ENCODE measurements at places on chromosomes 4 and X. TPM values are rescaled to one million over a fixed set of nuclear protein-coding genes. Genes with fewer than 3 reads are reported as not detected.

The TLL1 gene
- total RNA-seq: not detected

GRCh38 chr4:1376841-1377605 lies 29.2 kb downstream of the NKX1-1 start:
- DNase-seq: no peak

- DNase-seq: no peak
Measured at GRCh38 chrX:39445336-39445735, 644.1 kb downstream of the MID1IP1 start.

GRCh38 chr4:88812420-88812819 lies 114.8 kb upstream of the NAP1L5 start:
- no peak for DNase-seq

- DNase-seq: peak; percentile 51
Measured at GRCh38 chrX:119690921-119691716, 1.8 kb downstream of the SEPTIN6 start.

DNA sequence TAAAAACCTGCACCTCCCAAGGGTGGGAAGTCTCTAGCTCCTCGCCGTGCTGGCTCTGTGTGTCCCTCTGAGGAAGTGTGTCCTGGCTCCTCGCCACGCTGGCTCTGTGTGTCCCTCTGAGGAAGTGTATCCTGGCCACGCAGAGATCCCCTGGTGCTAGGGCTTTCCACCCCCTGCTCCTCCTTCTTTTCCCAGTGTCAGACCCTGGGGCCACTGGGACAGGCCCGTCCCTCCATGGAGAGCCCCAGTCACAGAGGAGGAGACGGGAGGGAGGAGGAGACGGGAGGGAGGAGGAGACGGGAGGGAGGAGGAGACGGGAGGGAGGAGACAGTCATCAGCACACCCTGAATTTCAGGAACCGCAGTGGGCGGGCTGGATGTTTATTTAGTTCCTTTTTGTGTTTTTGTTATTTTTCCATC lies 53.8 kb upstream of the HGFAC start:
- peak; percentile 23 for DNase-seq

The TLR2 gene
- under 0.01 TPM for total RNA-seq

DNA sequence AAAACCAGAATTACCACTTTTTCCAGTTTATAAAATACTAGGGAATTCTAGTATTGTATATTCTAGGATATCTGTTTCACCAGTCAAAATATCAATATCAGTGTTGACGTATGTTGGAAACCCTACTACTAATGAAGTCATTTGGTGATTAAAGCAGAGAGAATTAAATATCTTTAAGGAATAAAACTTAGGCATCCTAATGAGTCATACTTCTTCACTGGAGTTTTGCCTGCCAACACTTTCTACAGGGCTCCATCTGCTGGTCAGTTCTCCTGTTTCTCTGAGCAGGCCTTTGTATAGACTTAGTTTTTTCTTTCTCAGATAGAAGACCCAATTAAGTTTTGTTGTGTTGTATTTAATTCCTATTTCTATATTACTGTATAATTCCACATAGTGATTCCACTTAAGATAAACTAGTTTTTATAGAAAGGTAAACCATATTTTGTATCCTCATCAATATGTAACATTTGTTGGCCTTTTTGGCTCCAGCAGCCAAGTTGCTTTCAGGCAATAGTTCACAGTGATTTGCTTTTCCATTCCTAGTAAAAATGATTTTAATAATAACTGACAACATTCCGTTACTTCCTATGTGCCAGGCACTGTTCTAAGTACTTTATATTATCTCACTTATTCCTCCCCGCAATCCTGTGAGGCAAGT lies 3.5 kb downstream of the AP1AR start:
- DNase-seq: peak; percentile 94

The CD99L2 gene
- total RNA-seq: 17.4 TPM

- DNase-seq: no peak
Measured at GRCh38 chr4:8725071-8725841, 132.7 kb downstream of the CPZ start.

DNA sequence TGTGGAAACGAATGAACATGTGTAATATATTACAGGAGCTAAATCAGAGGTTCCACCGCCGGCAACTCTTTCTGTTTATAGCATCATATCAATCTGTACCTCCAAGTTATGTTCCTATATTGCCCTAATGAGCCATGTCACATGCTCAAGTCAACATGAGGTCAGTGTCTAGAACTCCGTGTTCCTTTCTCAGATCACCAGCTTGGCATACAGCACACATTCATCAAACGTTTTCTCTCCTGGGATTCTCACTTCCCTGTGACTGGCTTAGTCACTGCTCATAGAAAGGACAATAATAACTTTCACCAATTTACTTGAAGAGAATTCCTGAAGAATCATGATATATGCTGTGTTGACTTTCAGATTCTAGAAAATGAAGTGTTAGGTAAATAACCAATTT lies 532.0 kb upstream of the SPANXN1 start:
- no peak for DNase-seq

The SAGE1 gene
- not detected for total RNA-seq

GRCh38 chrX:134622813-134623185 lies 35.5 kb downstream of the PLAC1 start:
- no peak for DNase-seq

The PPBP gene
- total RNA-seq: not detected

DNA sequence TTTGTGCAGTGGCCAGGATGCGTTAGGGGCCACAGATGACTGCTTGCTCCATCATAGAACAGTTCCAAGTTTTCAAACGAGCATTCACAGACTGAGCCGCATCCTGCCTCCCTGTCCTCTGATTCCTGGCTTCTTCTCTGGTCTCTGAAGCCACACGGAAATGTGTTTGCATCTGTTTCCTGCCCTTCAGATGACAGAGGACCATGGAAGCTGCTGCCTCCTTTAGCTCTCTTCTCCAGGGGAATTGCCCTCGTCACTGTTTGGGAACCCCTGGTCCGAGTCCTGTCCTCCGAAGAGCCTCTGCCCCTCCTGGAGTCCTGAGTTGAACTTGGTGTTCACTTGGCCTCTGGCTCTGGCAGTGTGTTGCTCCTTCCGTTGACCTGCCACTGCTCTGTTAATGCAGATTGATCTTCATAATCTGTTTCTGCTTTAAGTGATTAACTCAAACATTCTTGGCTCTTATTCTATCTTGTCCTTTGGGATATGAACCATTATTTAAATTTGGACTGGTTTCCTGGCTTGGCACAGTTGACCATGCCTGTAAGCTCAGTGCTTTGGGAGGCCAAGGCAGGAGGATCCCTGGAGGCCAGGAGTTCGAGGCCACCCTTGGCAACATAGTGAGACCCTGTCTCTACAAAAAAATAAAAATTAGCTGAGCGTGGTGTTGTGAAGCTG lies 96.0 kb downstream of the PTTG2 start:
- no peak for DNase-seq

The PDZD4 gene
- 0.28 TPM for total RNA-seq

- DNase-seq: no peak
Measured at GRCh38 chr4:658681-659667, 15.1 kb downstream of the ATP5ME start.

DNA sequence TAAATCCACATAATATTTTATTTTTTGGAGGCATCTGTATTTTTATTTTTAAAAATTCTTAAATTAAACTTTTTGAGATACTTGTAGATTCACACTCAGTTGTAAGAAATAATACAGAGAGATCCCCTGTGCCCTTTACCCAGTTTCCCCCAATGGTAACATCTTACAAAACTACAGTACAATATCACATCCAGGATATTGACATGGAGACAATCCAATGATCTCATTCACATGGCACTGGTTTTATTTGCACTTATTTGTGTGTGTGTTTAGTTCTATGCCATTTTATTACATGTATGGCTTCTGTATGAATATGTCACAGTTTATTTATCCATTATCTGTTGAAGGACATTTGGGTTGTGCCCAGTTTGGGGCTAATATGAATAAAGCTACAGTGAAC lies 35.5 kb upstream of the EIF1AX start:
- DNase-seq: no peak

GRCh38 chr4:173488656-173489055 lies 41.4 kb downstream of the HAND2 start:
- no peak for DNase-seq

DNA sequence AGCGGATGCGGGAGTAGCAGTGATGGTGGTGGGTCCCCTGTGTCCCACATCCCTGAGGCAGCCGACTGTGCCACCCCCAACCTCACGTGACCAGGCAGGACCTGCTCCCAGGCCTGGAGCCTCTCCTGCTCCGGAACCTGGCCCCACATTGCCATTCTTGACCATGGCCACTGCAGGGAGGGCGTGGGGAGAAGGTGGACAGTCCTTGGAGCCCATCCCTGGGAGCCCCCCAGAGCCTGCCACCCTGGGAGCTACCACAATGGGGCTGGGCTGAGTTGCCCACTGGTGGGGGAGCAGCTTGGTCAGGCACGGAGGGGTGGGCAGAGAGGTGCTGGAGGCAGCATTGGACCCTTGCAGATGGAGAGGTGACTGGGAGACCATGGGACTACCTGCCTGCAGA lies 36.8 kb downstream of the TMPRSS11A start:
- no peak for DNase-seq

The CENPE gene
- 14.5 TPM for total RNA-seq

The TREX2 gene
- 0.36 TPM for total RNA-seq

DNA sequence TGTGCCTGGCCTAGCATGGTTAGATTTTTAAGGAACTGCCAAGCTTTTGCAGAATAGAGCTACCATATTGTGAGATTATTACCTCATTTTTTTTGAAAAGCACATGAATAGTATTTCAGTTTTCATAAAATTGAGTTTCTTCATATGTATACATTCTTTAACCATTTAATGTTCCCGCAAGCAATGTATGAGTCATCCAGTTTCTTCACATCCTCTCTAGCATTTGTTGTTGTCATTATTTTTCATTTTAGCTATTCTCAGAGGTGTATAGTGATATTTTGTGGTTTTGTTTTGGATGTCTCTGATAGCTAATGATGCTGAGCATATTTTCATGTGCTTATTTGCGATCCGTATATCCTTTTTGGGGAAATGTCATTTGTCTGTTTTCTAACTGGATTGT lies 74.9 kb downstream of the GLUD2 start:
- DNase-seq: no peak

GRCh38 chr4:17195461-17196275 lies 297.2 kb upstream of the LDB2 start:
- no peak for DNase-seq

DNA sequence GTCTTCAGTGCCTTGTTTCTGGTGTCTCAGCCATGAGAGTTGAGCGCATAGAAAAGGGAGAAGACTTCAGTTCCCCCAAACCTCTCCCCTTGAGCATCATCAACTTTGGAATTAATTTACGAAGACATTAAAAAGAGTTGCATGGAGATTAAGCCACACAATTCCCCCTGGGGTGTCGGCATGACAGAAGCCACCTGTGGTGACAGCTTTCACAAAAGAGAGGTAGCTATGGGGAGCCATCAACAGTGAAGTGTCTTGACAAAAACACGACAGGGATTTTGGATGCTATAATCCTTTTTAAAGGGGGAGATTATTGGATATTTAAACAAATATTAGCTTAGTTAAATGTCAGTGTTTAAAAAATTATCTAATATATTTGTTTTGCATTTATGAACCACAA lies 307.6 kb downstream of the LDB2 start:
- no peak for DNase-seq

DNA sequence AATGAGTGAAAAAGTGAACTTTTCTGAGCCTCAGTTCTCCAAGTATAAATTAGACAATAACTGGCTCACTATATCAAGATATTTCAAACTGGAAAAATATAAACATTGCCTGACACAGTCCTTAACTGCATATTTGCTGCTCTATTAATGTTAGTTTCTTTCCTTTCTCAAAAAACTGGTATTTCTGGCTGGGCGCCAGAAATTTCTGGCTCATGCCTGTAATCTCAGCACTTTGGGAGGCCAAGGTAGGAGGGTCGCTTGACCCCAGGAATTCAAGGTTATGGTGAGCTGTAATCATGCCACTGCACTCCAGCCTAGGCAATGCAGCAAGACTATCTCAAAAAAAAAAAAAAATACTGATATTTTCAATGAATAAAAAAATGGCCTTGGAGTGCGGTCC lies 227.0 kb downstream of the MAGEB17 start:
- DNase-seq: no peak

DNA sequence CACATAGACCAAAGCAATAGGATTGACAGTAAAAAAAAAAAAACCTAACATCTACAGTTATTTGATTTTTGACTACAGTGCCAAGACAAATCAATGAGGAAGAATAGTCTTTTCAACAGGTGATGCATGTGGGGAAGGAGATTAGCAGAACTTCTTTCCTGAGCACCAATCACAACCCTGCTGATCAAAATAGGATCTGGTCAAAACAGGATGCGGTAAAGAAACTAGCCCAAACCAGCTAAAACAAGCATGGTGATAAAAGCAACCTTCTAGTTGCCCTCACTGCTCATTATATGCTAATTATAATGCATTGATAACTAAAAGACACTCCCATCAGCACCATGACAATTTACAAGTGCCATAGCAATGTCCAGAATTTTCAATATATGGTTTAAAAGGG lies 667.5 kb downstream of the GRXCR1 start:
- no peak for DNase-seq

DNA sequence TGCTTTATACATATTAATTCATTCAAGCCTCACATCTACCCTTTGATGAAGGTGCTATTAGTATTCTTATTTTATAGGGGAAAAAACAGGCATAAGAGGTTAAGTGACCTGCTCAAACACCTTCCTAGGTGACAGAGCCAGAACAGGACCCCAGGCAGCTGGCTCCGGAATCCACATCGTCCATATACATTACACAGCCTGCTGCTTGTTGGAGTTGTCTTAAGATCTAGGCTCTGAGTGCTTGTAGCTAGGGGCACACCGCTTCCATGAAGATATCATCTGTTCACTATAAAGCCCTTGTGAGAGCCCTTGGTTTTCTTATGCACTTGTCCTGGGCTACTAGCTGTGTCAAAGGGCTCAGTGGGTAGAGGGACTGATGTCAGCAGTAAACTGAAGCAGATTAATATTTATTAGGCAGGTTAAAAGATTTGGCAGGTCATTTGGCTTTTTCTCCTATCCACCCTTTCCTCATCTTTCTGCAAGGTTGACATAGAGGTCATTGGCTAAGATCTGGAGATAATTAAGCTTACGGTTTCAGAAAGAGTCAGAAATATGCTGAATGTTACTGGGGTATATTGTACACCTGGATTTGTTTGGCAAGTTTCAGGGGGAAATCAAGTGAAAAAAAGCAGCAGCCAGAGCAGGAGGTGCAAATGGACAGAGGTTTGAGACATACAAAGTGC lies 195.4 kb downstream of the SOWAHB start:
- DNase-seq: no peak

The SLC16A2 gene
- total RNA-seq: 5.3 TPM

GRCh38 chr4:181312066-181312465 lies 931.1 kb upstream of the TENM3 start:
- no peak for DNase-seq

All from IMR-90 (cell line).